Stimulated activated CD8-positive, alpha-beta memory T cell treated with anti-CD3 and anti-CD28 coated beads, Interleukin-15, amount 100 ng/mL, for 48 hours (primary cell): ENCODE measurements at places on chromosomes 5 and 9.

GRCh38 chr9:134440636-134441226, 114.5 kb downstream of the RXRA start:
- no peak for DNase-seq

DNA sequence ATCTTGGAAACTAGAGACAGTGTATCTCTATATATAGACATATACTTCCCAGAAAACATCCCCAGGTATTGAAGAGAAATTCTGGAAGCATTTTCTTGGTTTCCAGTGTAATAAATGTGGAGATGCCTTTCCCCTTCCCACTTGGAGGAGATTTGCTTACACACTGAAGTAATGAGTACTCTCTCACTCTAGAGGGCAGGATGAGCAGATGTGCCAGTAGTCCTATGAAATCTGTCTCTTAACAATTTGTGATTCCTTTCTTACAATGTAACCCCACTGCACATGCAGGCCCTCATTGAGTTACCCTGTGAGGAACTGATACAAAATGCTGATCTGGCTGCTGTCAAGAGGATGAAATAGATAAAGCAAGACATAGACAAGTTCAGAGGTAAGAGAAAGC, 567.2 kb downstream of the SLCO4C1 start:
- no peak for DNase-seq

DNA sequence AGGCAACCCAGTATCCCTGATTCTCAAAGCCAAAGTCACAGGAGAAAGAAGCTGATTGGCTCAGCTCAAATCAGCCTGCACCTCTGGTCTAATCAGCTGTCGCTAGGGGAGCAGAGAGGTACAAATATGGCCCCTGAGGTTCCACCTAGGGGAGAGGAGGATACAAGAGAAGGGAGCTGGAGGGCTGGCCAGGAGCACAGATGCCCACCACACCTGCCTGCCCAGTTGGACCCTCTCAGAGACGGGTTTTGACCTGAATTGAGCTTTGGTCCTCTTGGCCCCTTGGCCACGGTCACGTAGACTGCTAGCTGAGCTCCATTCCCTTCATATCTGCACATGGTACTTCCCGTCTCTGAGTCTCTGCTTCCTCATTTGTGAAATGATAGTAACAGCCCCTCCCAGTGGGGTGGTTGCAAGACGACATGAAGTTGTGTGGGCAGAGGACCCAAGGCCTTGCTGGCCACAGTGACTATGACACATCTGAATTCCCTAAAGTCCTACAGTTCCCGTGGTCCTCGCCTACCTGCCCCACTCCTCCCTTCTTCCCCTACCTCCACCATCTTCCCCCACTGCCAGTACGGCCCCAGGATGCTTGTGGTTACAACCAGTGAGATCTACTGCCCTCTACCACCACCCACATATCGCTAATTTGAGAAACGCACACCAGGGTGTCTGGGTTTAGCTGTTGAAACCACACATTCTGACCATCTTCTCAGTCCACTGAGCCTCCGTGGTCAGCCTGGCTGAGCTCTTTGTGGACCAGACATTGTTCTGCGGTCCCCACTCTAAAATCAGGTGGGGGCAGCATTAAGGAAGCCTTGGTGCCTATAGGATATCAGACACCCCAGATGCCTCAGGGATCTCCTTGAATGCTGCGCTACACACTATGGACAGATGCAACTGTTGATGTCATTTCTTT, 60.3 kb upstream of the NEK6 start:
- no peak for DNase-seq

DNA sequence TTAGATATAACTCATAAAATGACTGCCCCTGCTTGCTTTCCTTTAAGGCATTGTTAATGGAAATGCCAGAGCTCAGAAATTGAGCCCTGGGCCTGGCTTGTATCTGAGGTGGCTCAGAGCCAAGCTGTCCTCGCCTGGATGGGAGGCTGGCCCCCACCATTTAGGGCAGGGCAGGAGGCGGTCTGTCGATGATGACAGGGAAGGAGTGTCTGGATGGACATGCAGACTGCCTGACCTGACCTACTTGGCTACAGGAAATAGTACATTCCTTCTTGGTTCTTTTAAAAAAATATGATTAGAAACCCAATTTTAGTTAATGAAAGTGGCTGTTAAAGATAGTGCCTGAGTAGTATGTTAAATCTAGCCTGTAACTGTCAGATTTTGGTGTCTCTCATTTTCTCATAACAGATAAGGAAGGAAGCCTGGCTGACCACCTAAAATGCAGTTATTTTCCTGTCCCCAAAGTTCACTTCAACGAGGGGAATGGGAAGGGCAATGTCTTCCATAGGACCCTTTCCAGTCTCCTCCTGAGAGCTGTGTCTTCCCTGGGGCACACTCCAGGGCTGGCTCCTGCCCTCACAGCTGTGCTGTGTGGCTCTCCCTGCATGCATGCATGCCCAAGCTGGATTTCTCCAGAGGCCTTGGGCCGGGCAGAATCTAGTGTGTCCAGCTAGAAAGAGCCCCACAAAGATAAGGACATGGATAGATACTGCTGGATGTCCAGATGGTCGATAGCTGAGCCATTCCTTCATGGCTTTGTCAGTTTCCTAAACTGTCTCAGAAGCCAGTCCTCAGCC, 42.3 kb downstream of the MACROH2A1 start:
- no peak for DNase-seq

- no peak for DNase-seq
These were observed 1680.3 kb downstream of the MAT2B start for GRCh38 chr5:165185716-165186115.

DNA sequence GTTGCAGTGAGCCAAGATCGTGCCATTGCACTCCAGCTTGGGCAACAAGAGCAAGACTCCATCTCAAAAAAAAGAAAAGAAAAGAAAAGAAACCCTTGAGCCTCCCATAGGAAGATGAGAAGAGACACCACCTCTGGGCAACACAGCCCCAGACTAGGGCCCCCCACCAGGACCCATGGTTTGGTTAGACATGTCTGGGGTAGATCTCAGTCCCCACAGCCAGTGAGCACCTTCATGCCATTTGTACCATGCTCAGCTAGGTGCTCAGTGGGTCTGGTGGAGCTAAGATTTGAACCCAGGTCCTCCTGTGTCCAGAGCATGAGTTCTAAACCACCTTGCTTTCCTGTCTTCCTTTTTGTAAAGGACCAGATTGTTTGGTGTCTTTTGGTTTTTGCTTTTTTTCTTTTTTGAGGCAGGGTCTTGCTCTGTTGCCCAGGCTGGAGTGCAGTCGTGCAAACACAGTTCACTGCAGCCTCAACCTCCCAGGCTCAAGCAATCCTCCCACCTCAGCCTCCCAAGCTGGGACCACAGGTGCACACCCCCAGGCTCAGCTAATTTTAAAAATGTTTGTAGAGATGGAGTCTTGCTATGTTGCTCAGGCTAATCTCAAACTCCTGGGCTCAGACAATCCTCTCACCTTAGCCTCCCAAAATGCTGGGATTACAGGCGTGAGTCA, 11.7 kb downstream of the OLFML2A start:
- no peak for DNase-seq

GRCh38 chr5:73740274-73740790, 114.3 kb downstream of the ARHGEF28 start:
- no peak for DNase-seq

DNA sequence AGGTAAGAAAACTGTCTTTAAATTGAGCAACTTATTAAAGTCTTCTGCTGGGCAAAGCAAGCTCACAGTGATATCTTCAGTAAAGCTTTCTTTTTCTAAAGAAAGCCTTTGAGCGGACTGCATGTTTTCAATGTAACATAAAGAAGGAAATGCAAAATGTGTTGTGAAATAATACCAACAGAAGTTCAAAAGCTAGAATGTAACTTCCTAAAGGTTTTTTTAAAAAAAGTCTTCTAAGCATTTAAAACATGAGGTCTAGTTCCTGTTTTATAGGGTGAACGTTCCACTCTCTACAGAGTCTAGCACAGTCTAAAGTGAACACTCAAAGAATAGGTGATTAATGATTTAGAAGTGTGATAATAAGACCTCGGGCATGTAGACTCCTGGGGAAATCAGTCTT, 62.9 kb downstream of the DENND1A start:
- DNase-seq = no peak

- no peak for DNase-seq
These were observed 30.1 kb upstream of the IL7R start for GRCh38 chr5:35826554-35826953.

DNA sequence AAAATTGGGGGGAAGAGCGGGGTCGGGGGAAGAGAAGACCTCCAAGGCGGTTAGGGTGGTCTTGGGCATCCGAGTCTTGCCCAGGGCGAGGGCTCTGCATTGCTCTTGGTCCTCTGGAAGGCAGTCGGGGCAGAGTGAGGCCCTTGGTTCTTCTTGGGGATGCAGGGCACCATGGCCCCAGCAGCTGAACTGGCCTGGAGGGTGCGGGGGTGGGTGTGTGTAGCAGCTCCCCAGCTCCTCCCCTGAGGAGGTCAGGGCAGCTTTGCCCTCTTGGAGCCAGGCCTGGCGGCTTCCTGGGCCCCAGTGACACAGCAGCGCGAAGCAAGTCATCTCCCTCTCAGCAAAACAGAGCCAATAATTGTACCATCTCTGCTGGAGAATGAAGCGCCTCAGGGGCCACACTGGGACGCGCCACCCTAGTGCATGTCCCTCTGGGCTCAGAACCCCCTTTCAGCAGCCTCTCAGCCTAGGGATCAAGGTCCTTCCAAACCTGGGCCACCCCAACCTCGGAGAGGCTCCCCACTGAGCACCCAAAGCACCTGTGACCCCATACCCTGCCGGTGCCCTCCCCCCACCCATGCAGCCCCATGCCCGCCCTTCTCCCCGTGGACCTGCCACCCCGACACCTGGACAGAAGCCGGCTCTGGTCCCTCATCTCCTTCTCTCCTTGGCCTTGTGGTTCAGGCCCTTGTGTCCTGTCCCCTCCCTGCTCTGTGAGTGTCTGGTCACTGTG, 10.4 kb upstream of the RXRA start:
- DNase-seq = no peak

- no peak for DNase-seq
These were observed 414.8 kb downstream of the GADD45G start for GRCh38 chr9:90019626-90020025.

DNA sequence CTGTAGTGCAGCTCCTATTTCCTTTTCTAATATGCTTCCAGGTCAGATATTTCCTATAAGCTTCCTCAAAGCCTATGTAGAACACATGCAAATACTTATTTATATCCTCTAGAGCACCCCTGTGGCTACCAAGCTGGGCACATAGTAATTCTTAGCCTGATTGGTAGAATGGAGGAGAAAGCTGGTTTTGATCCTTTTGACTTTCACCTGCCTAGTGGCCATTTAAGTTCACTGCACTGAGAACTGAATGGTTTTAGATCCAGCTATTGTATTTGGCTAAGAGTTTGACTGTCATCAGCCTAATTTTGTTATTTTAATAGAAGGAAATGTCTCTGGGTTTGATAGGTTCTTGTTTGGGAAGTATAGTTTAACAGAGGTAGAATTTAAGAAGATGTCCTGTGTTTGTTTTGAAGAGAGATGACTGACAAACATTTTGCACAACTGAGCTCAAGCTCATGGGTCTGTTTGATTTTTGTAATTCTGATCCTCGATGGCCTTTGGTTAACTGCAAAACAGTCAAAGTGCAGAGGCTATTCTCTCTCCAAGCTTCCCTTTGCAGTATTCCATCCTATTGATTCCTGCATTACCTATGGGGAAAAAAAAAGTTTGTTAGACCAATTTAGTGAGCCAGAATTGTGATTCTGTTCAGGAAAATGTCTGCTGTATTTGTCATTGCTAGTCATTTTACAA, 85.4 kb downstream of the KCNN2 start:
- no peak for DNase-seq

DNA sequence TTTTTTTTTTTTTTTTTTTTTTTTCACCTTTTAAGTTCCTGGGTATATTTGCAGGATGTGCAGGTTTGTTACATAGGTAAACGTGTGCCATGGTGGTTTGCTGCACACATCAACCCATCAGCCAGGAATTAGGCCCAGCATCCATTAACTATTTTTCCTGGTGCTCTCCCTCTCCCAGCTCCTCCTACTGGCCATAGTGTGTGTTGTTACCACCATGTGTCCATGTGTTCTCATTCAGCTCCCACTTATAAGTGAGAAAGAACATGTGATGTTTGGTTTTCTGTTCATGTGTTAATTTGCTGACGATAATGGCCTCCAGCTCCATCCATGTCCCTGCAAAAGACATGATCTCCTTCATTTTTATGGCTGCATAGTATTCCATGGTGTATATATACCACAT, 350.5 kb downstream of the MAN2A1 start:
- DNase-seq = no peak

- no peak for DNase-seq
These were observed 271.4 kb downstream of the ELAVL2 start for GRCh38 chr9:23554686-23555085.

DNA sequence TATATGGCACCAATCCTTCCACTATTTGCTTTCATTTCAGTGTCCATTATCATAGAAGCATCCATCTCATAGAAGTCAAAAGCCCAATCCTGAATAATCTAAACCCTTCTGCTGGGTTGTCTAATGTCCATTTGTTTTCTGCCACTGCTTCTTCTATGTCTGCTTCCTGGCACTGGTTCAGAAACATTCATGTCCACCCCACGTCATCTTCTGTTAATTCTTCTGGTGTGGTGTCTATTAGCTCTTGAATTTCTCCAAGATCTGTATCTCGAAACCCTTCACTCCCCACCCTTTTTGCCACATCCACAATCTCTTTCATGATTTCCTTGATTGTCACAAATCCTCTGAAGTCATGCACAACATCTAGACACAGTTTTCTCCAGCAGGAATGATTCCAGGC, 23.2 kb upstream of the GOLGA1 start:
- DNase-seq = no peak

- no peak for DNase-seq
These were observed 10.2 kb downstream of the NREP start for GRCh38 chr5:111746791-111747190.

- no peak for DNase-seq
These were observed 32.7 kb downstream of the KCNT1 start for GRCh38 chr9:135734616-135735144.

DNA sequence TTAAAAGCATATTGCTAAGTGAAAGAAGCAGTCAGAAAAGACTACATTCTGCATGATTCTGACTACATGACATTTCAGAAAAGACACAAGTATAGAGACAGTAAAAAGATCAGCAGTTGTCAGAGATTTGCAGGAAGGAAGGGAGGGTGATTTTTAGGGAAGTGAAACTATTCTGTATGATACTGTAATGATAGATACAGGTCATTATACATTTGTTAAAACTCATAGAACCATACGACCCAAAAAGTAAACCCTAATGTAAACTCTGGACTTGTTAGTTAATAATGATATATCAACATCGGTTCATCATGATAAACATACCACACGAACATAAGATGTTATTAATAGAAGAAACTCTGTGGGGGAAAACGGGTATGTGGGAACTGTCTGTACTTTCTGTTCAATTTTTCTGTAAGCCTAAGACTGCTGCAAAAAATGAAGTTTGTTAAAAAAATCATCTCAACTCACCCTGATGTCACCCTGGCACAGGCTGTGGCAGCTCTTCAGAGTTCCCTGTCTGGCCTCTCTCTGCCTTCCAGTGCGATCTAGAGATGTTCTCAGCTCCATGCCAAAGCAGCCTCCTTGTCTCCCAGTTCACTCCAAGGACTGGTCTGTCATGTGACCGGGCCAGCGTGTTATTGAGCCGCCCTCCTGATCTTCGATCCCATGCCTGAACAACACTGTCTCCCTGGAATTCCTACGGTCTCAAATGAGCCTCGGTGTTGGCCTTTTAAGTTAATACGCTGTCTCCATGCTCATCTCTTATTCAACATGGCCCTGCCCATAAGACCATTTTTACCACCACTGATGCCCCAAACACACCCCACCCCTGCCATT, 35.4 kb downstream of the PRLR start:
- no peak for DNase-seq
